ENCODE measurements at places on chromosomes 11 and 22. TPM values are rescaled to one million over a fixed set of nuclear protein-coding genes. Genes with fewer than 3 reads are reported as not detected.

FAM111B gene
- 24.1 TPM for total RNA-seq

TIRAP gene
- total RNA-seq: 3.7 TPM

NAALADL1 gene
- not detected for total RNA-seq

CCDC15 gene
- total RNA-seq: 5.8 TPM

PLAAT4 gene
- 18.3 TPM for total RNA-seq

OR2D2 gene
- total RNA-seq: not detected

SLC17A6 gene
- total RNA-seq: not detected

INS gene
- not detected for total RNA-seq

RFPL2 gene
- total RNA-seq: not detected

CASP5 gene
- total RNA-seq: not detected
